ENCODE measurements at places on chromosomes 7 and 10. TPM values are rescaled to one million over a fixed set of nuclear protein-coding genes. Genes with fewer than 3 reads are reported as not detected.

GRCh38 chr10:69498711-69499471, 47.6 kb downstream of the TSPAN15 start:
- H3K4me1 ChIP-seq, result peaks cover 4% of the 10 kb centered on the region
- no peak for DNase-seq
- H3K27ac ChIP-seq, result no peak overlapping the region
- H3K36me3 ChIP-seq, result no peaks in the 10 kb centered on the region

DNA sequence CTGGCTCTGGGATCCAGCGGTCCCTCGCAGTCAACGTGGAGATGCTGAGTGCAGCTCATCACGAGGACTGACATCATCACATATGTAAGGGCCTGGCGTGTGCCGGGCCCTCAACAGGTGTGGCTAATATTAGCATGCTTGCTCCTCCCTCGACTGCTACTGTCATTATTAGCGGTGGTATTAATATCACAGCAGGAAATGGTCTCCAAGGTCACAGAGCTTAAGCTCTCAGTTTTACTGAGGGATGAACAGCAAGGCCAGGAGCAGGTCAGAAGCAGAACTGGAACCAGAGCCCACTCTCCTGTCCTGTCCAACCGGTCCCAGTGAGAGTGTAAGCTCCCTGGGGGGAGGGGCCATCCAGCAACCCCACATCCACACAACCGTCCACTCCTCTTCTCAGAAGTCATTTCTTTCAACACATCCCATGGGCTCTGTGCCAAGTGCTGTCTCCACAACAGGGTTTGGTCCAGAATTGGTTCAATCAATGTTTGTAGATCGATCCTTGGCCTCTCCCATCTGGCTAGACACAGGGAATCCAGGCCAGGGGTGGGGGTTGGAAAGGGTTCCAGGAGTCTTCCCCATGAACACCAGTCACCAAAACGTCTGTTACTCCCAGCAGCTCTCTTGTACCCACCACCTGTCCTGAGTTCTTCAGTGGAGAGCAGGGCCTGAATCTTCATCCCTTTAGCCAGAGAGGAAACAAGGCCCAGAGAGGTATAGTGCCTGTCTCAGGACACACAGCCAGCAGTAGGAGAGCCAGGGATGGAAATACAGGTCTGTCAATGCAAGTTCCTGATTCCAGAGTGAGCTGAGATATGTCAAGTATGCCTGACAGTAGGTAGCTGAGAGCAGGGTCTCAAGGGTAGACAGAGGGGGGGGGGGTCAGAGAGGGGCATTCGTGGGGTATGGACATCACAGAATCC, 45.3 kb upstream of the ZMIZ1 start:
- DNase-seq, result no peak
- H3K4me1 ChIP-seq, result peaks cover 39% of the 10 kb centered on the region
- H3K27me3 ChIP-seq, result no peaks in the 10 kb centered on the region
- no peaks in the 10 kb centered on the region for H3K36me3 ChIP-seq
- H3K4me3 ChIP-seq, result no peak overlapping the region
- H3K27ac ChIP-seq, result no peak overlapping the region

GRCh38 chr10:33301097-33301789, 33.2 kb downstream of the NRP1 start:
- peaks cover 5% of the 10 kb centered on the region for H3K4me1 ChIP-seq
- H3K36me3 ChIP-seq, result no peaks in the 10 kb centered on the region
- DNase-seq, result no peak
- H3K27me3 ChIP-seq, result no peaks in the 10 kb centered on the region
- H3K4me3 ChIP-seq, result no peak overlapping the region
- no peak overlapping the region for H3K27ac ChIP-seq

- DNase-seq, result no peak
- H3K27me3 ChIP-seq, result peaks cover 3% of the 10 kb centered on the region
- H3K4me3 ChIP-seq, result no peak overlapping the region
- no peaks in the 10 kb centered on the region for H3K4me1 ChIP-seq
- H3K36me3 ChIP-seq, result no peaks in the 10 kb centered on the region
These were observed 239.0 kb downstream of the PHTF2 start for GRCh38 chr7:78037603-78038002.

- H3K4me3 ChIP-seq, result no peak overlapping the region
- no peaks in the 10 kb centered on the region for H3K36me3 ChIP-seq
- H3K27ac ChIP-seq, result no peak overlapping the region
- H3K4me1 ChIP-seq, result no peaks in the 10 kb centered on the region
- no peak for DNase-seq
These were observed 24.6 kb upstream of the CNPY1 start for GRCh38 chr7:155570991-155571390.

Gene PRLHR
- total RNA-seq, result not detected

Gene PDK4
- total RNA-seq, result 1.2 TPM

Gene HEPACAM2
- total RNA-seq, result 0.11 TPM

Gene ANXA8
- not detected for total RNA-seq

- H3K27ac ChIP-seq, result no peak overlapping the region
- no peaks in the 10 kb centered on the region for H3K36me3 ChIP-seq
- H3K4me3 ChIP-seq, result no peak overlapping the region
These were observed 19.1 kb upstream of the GPAM start for GRCh38 chr10:112202561-112203241.

DNA sequence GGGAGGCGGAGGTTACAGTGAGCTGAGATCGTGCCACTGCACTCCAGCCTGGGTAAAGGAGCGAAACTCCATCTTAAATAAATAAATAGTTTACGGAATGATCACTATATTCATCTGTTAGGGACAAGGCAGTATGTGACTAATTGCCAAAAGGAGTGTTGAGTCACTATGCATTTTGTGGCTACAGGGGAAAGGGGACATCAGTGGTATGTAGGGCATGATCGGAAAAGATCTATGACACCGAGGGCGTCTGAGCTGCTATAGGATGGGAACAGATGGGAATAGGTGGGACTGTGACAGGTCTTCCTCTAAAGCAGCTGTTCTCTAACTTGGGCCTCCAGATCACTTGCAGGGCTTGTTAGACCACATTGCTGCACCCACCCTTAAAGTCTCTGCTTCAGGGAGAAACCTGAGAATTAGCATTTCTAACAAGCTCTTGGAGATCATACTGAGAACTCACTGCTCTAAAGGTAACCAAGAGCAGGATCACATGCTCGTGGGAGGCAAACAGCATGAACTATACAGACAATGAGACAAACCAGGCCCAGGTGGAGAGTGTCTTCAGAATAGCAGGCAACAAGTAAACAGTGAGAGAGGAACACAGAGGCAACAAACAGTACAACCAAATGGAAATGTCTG, 65.1 kb upstream of the ITGA8 start:
- no peaks in the 10 kb centered on the region for H3K4me1 ChIP-seq
- DNase-seq, result no peak
- H3K27me3 ChIP-seq, result no peaks in the 10 kb centered on the region
- H3K4me3 ChIP-seq, result no peak overlapping the region
- H3K27ac ChIP-seq, result no peak overlapping the region

GRCh38 chr7:90629297-90629918, 33.3 kb downstream of the CDK14 start:
- no peak overlapping the region for H3K4me3 ChIP-seq
- no peak for DNase-seq
- no peaks in the 10 kb centered on the region for H3K36me3 ChIP-seq
- no peak overlapping the region for H3K27ac ChIP-seq
- no peaks in the 10 kb centered on the region for H3K27me3 ChIP-seq

GRCh38 chr7:94188350-94188749, 184.2 kb upstream of the BET1 start:
- H3K27ac ChIP-seq, result no peak overlapping the region
- no peak overlapping the region for H3K4me3 ChIP-seq
- H3K27me3 ChIP-seq, result no peaks in the 10 kb centered on the region
- no peaks in the 10 kb centered on the region for H3K36me3 ChIP-seq

GRCh38 chr7:74121401-74122249, 38.0 kb downstream of the LIMK1 start:
- H3K4me1 ChIP-seq, result no peaks in the 10 kb centered on the region
- H3K27ac ChIP-seq, result no peak overlapping the region
- no peak overlapping the region for H3K4me3 ChIP-seq
- no peaks in the 10 kb centered on the region for H3K36me3 ChIP-seq

Gene FGFBP3
- total RNA-seq, result 3.1 TPM

Gene CYP2W1
- not detected for total RNA-seq

DNA sequence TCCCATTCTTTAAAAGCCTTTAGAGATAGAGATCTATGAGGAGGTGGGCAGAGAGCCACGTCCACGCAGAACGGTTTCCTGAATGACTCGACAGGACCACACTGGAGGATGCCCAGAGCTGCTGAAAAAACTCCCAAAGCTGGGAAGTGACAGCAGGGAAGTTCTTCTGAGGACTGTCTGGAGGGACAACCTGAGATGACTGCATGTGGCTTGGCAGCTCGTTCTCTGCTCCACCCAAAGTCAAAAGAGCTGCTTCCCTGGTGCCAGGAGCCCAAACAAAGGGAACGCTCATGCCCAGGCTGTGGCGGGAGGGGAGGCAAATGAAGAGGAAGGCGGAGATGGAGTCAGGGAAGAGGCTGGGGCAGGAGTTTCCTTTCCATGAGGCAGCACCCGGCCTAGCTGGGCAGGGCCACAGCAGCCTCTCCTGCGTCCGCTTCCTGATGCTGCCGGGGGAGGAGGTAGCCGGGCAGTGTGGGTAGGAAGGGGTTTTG, 95.4 kb downstream of the CCDC3 start:
- DNase-seq, result no peak
- no peak overlapping the region for H3K4me3 ChIP-seq
- no peak overlapping the region for H3K27ac ChIP-seq
- H3K4me1 ChIP-seq, result no peaks in the 10 kb centered on the region

GRCh38 chr10:43204042-43204942, 62.6 kb downstream of the RASGEF1A start:
- H3K4me1 ChIP-seq, result peaks cover 14% of the 10 kb centered on the region
- no peaks in the 10 kb centered on the region for H3K36me3 ChIP-seq
- DNase-seq, result peak; percentile 34
- no peak overlapping the region for H3K4me3 ChIP-seq
- no peak overlapping the region for H3K27ac ChIP-seq

DNA sequence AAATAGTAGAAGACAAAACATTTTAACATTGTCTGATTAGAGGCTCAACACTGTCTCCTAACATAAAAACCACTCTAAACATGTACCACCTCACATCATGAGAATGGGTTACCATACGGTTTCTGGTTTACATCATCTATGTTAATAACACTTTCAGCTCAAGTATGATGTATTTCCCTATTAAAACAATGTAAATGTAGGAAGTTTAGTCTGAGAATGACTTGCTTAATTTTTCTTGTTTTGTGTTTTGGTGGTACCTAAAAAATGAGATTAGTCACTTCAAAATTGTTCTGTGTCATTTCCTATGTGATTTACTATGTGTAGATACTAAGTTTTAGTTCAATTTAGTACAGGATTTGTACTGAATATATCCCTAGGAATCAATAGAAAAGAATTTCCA, 195.8 kb upstream of the SEMA3C start:
- no peak for DNase-seq
- H3K27me3 ChIP-seq, result no peaks in the 10 kb centered on the region
- H3K4me1 ChIP-seq, result no peaks in the 10 kb centered on the region
- no peak overlapping the region for H3K27ac ChIP-seq
- no peak overlapping the region for H3K4me3 ChIP-seq

Gene CFAP70
- total RNA-seq, result 1.2 TPM

GRCh38 chr10:102752934-102753664, 9.4 kb downstream of the WBP1L start:
- H3K36me3 ChIP-seq, result no peaks in the 10 kb centered on the region
- peaks cover 22% of the 10 kb centered on the region for H3K4me1 ChIP-seq
- DNase-seq, result peak; percentile 26
- H3K27me3 ChIP-seq, result no peaks in the 10 kb centered on the region
- no peak overlapping the region for H3K27ac ChIP-seq
- no peak overlapping the region for H3K4me3 ChIP-seq

- peaks cover 9% of the 10 kb centered on the region for H3K4me1 ChIP-seq
- H3K27me3 ChIP-seq, result no peaks in the 10 kb centered on the region
- DNase-seq, result no peak
These were observed 8.1 kb downstream of the BLVRA start for GRCh38 chr7:43766564-43766963.

Gene WNT8B
- total RNA-seq, result not detected

Gene CALML3
- total RNA-seq, result not detected

DNA sequence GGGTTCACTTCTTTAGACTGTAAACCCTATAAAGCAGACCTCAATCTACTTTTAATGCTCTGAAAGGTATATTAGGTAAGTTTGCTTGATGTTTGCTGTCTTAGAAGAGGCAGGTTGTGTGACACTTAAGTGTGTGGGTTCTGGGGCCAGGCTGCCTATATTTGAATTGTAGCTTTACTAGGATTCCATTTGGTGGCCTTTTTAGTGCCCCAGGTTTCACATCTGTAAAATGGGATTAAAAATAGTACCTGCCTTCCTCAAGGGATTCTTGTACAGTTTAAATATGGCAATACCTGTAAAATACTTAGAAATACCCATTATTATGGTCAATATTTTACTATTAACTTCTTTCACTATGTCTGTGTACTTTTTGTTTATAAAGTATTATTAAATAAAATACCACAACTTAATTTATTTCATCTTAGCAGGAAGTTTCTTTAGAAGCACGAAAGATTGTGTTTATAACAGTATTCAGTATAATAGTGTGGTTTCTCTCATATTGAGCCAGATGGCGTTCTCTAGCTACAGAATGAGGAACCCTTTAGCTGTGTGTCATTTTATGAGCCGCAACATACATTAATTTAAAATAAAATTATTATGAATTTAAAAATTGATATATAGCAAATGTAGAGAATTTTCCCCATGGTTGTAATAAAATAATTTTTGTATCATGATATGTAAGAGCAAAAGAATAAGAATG, 94.2 kb downstream of the CDK14 start:
- no peaks in the 10 kb centered on the region for H3K36me3 ChIP-seq
- no peak overlapping the region for H3K27ac ChIP-seq
- H3K4me3 ChIP-seq, result no peak overlapping the region
- DNase-seq, result no peak
- no peaks in the 10 kb centered on the region for H3K27me3 ChIP-seq
- H3K4me1 ChIP-seq, result no peaks in the 10 kb centered on the region
